Esophagus muscularis mucosa (tissue), 4 donors: ENCODE measurements at places on chromosomes 4 and X.

- DNase-seq: no peak
Measured at GRCh38 chr4:123190176-123190575, 206.4 kb upstream of the SPRY1 start.

GRCh38 chrX:40773809-40774208 is 38.5 kb upstream of the MED14 start:
- no peak for DNase-seq

- no peak for DNase-seq
Measured at GRCh38 chrX:115606861-115607260, 45.9 kb downstream of the PLS3 start.

DNA sequence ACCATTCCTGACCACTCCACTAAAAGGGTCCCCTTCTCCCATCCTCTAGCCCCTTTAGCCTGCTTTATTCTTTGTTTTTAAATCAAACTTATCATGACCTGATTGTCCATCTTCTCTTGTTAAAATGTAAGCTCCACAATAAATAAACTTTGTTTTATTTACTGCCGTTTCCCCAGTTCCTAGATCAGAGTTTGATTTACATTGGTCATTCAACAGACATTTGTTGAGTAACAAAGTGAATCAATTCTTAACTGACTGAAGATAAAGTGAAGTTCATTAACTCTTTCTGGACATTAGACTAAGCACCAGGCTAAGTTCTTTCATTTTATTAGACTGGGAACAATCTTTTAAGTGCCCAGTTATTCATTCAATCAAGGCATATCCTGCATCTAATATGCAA is 263.2 kb upstream of the FTHL17 start:
- no peak for DNase-seq

DNA sequence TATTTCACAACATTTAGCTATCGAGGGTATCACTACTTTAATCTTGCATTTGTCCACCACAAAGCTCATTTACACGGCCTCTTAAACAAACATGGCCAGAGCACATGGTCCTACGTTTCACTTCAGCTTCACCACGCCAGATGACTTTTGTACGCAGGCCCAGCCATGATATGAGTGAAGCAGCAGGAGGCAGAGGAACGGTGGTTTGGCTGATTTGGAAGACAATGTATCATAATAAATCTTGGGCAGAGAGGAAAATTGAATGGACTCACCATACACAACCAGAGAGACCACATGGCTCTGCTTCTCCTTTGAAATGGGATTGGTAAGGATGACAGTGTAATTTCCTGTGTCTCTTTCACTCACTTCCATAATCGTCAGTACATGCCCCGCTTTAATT is 15.3 kb downstream of the KDR start:
- no peak for DNase-seq
